Fibroblast of mammary gland (primary cell): ENCODE measurements at places on chromosomes 11 and 22.

GRCh38 chr11:90251599-90251998, 28.8 kb upstream of the CHORDC1 start:
- no peak for DNase-seq

DNA sequence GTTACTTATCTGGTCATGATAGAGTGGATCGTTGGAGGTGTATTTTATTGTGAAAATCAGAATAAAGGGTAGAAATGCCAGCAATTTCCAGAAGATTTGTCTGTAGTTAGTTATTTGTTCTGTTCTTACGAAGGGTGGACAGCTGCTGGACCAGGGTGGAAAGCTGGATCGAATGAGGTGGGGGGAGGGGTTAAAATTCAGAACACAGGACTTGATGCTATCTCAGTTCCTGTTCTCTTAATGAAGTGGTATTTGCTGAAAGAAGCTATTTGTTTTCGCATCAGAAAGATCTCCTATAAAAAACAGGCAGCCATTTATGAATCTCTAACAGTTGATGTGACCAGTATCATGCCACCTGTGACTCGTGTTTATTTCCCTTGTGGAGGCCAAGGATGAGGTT, 556.2 kb downstream of the OPCML start:
- no peak for DNase-seq

- DNase-seq, result no peak
Observed at GRCh38 chr11:111514216-111515031, at the start of gene HOATZ. HOATZ (plus strand) TSS chr11:111514778; CDS start chr11:111514785, 7 bp downstream.

GRCh38 chr11:71451596-71452198, 1.3 kb upstream of the NADSYN1 start:
- DNase-seq, result no peak

DNA sequence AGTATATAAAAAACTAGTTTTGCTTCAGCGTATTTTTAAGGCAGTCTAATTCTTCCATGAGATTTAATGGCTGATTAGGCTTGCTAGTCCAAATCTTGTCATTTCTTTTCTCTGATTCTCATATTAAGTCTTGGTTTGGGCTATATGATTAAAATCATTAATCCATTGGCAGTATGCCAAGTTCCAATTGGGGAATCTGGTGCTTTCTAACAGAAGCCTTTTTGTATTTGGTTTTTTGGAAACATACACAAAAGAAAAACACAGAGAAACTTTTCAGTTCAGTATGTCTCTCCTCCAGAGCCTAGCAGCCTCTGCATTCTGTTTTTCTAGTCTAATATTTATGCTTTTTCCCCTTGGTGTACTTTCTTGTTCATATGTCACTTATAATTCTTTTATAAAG, 37.9 kb downstream of the SWAP70 start:
- DNase-seq, result no peak

- no peak for DNase-seq
Observed at GRCh38 chr11:36002196-36002595, 58.3 kb downstream of the LDLRAD3 start.

- peak; percentile 18 for DNase-seq
Observed at GRCh38 chr22:30047364-30047738, 32.9 kb upstream of the HORMAD2 start.
